NCI-H1092 (cell line): ENCODE measurements at places on chromosomes 5 and 9.

- no peak for DNase-seq
These were observed 67.7 kb downstream of the MEGF10 start for GRCh38 chr5:127358284-127358683.

- no peak for DNase-seq
These were observed 12.7 kb upstream of the HEXB start for GRCh38 chr5:74672215-74672877.

GRCh38 chr5:153813901-153814300, 224.8 kb downstream of the FAM114A2 start:
- DNase-seq: no peak

DNA sequence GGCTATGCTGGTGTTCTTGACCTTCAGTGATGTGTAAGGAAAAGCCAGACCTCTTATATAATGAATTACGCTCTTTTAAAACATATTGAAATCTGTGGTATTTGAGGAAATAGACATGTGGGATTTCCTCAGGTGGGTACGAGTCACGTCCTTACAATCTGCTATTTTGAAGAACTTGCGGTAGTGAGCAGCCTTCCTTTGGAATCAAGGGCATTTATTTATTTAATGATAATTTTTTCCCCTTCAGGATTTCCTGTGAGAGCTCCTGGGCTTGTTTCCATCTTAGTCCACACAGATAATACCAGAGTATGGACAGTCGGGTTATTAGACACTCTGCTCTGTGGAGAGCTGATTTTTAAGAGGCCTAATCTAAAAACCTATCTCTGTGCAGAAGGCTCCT, 167.9 kb downstream of the ARHGEF28 start:
- no peak for DNase-seq

GRCh38 chr5:65172486-65173129, 309.1 kb downstream of the ADAMTS6 start:
- DNase-seq: no peak

DNA sequence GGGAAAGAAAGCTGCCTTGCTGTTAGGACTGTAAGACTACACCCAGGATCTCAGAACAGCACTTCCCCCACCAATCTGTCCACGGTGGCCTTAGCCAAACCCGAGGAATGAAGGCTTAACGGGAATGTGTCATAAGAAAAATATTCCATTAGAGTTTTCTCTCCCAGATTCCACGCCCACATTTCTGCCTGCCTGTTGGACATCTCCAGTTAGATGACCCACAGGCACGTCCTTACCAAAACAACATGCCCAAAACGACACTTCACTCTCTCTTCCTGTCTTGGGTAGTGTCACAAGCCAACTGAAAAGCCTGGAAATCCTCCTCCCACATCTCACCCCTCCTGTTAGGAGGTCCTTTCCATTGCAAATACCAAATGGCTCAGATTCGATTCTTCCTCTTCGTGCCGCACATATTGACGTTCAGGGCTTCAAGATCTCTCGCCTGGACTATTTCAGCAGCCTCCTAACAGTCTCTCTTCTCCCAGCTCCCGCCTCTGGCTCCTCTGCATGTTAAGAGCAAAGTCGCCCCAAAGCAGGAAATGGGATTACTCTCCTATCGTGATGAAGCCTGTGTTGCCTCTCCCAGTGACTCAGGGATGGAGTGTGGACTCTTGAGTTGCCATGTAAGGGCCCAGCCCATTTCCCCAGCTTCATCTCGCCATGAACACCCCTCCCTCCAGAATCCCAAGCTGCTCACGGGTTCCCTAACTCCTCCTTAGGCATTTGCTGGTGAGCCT, 159.3 kb downstream of the NR3C1 start:
- no peak for DNase-seq

- DNase-seq: no peak
These were observed 161.5 kb downstream of the FBN2 start for GRCh38 chr5:128376577-128376976.

- DNase-seq: no peak
These were observed 1211.5 kb upstream of the CDH9 start for GRCh38 chr5:28249771-28250415.

GRCh38 chr5:108149369-108149768, 232.5 kb downstream of the FBXL17 start:
- no peak for DNase-seq

DNA sequence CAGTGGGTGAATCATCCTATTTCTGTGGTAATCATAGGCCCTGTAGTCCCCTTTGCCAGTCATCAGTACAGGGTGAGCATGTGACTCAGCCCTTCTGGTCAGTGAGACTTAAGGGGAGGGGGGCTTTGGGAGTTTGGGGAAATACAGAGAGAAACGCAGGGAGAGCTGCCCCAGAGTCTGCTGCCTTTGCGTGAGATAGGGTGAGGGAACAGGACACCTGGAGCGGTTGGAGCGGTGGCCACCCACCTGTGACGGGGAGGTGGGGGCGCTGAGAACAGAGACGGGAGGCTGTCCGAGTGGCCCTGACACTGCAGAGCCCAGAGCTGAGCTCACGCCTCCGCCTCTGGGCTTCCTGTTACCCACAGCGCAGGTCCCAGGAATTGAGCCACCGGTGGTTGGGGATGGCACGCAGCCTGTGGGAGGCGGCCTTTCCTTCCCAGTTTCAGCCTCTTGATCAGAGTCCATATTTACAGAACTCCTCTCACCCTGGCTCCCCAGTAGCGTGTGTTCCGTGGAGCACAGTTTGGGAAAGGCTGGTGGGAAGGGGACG, 92.0 kb upstream of the ERCC6L2 start:
- DNase-seq: no peak

GRCh38 chr9:14314424-14314928, 535 bp upstream of the NFIB start:
- DNase-seq: peak; percentile 78

DNA sequence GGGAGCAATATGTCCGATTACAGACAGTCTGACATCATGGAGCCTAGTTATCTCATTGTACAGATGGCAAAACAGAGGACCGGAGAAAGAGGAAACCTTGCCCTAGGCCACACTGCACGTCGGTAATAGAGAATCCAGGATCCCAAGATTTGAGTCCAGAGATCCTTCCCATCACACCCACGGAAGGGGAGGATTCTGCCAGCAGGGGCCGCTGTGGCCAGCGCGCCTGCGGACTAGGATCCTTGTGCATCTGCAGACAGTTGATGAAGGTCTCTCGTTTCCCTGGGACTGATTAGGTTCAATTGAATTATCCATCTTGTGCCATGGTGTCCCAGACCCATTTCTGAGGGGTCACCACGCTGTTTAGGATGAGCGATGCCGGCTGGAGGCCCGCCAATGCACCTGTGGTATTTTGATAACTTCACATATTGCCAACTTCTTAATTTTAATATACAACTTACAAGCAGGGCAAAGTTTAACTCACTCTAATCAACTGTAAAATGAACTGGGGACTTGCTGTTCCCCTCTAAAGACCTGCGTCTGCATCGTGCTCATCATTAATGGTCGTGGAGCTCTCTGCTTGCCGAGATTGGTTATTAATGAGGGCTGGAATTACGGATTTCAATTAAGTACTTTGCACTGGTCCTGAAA, 592.7 kb upstream of the BRINP1 start:
- DNase-seq: no peak

DNA sequence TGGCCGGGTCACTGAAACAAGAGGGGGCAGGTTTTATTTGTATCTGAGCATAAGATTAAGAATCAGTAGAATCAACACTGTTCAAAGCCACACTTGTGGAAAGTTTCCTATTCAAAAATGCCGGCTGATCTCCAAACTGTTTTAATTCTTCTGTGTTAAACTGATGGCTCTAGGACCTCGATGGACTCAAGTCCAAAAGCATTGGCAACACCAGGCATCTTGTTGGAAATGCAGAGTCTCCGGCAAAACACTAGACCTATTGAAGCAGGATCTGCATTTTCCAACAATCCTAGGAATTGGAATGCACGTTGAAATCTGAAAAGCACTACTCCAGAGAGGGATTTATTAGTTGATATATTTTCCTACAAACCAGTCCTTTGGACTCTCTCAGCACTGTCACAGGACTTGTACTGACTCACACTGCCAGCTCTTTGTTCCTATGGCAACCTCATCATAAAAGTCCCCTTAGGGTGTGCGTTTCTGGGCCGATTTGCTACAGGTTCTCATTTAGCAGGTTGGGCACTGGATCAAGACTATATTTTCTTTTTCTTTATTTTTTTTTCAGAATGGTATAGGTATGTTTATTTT, 48.1 kb upstream of the PCA3 start:
- DNase-seq: no peak

- no peak for DNase-seq
These were observed 66.3 kb upstream of the SPINK5 start for GRCh38 chr5:147997486-147997885.

DNA sequence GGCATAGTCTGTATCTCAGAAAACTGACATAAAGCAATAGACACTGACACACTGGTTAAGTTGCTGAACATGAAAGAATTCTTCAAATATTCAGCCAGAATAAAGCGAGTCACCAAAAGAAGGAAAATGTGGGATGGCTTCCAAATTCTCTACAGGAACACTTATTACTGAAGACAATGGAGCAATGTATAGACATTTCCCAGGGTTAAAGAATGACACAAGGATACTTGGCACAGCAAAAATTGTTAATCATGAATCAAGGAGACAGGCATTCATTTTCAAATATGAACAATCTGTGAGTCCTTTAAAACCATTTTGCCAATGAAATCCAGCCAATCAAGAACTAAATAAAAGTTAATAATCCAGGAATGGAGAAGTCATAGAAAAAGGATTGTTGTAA, 92.5 kb downstream of the MTX3 start:
- no peak for DNase-seq
